Retina (tissue), 1 donor: ENCODE measurements at places on chromosomes 1 and 21.

DNA sequence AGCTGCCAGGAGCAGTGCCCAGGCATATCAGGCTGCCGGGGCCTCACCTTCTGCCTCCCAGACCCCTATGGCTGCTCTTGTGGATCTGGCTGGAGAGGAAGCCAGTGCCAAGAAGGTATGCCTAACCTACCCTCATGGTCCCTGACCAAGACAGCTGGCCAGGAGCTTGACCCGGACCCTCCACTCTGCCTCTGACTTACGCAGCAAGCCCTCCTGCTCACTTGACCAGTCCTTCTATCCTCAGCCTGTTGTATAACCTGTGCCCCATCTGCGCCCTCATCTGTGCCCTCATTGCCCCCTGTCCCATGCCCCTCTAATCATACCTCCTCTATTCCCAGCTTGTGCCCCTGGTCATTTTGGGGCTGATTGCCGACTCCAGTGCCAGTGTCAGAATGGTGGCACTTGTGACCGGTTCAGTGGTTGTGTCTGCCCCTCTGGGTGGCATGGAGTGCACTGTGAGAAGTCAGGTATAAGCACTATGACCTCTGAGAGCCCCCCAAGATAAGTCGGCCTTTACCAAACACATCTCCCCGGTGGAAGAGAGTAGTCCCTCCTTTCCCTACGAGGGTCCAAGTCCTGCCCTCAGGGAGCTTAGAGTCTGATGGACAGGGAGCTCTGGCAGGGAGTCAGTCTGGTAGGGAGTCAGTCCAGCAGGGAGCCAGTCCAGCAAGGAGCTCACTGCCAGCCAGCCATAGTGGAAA, 6.8 kb downstream of the TIE1 start:
- DNase-seq, result no peak

DNA sequence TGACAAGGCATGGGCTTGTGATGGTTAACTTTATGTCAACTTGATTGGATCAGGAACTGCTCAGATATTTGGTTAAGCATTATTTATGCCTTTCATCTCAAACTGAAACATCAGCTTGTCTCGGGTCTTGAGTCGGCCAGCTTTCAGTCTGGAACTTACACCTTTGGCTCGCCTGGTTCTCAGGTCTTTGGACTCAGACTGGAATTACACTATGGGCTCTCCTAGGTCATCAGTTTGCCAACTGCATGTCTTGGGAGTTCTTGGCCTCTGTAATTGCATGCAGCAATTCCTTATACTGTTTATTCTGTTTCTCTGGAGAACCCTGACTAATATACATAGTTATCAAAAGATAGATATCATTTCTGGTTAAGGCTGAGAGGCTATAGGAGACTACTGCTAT, 653.7 kb downstream of the ADGRL2 start:
- DNase-seq, result no peak

- no peak for DNase-seq
These were observed 8.0 kb upstream of the LELP1 start for GRCh38 chr1:153195216-153195615.

- DNase-seq, result no peak
These were observed 95.9 kb downstream of the PCBP3 start for GRCh38 chr21:45739218-45740087.

- DNase-seq, result no peak
These were observed 27.4 kb downstream of the BACE2 start for GRCh38 chr21:41195311-41195710.

- DNase-seq, result no peak
These were observed 59.2 kb downstream of the WDR64 start for GRCh38 chr1:241711326-241711725.

GRCh38 chr1:240827786-240828185, 215.8 kb upstream of the GREM2 start:
- no peak for DNase-seq

DNA sequence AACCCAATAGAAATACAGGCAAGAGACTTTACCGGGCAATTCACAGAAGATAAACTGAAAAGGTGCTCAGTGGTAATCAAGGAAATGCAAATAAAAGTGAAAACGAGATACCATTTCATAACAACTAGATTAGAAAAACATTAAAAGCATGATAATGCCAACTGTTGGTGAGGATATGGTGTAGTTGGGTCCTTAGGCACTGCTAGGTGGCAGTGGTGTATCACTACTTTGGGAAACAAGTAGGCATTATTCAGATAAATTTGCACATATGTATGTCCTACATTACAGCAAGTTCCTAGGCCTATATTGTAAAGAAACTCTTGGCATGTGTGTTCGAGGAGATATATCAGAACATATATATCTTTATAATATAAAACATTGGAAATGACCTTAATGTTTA, 31.0 kb downstream of the AZIN2 start:
- no peak for DNase-seq

DNA sequence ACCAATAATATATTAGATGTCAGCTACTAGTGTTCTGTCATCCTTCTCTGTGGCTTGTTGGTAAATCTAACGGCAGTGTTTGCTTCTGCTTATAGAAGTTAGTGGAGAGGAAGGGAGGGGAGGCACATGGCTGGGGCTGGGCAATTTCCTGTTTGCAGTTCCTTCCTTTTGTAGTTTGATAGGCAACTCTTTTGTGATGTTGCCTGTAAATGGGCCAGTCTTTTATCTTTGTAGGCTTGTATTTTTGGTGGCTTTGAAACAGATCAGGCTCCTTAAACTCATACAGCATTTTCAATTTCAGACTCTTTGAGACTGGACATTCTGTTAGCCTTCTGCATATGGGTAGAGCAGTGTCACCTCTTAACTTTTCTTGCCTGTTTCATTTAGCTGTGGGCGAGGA, 48.1 kb downstream of the CDC14A start:
- DNase-seq, result peak; percentile 23

DNA sequence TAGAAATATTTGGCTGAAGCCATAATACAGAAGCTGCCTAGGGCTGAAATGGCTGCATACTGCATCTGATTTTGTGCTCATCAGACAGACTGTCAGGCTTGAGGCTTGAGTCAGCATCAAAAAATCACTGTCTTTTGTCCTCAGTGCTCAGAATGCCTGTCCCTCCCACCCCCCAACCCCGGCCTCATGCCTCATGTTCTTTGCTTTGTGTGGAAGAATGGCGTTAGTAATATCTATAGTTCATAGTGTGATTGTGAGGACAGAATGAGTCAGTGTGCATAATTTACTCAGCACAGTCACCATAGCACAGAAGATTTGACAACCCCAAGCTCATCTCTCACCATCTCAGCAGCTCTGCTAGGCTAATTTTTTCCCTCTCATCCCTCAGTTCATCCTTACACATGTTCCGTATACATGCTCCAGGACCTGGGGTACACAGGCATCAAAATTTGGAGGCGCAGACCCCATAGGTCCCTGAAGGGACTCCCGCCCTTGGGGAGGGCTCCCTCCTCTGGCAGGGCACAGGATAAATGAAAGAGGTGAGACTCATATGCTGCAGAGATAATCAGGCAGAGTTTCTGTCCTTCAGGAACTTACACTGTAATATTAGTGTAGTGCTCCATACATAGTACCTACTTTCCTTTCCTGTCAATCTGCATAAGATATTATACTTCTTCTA, 159.1 kb upstream of the C8B start:
- no peak for DNase-seq

GRCh38 chr1:201194046-201194445, 3.4 kb downstream of the IGFN1 start:
- DNase-seq, result no peak
